ENCODE measurements at places on chromosomes 5 and 9.

GRCh38 chr5:127970081-127970480, 113.5 kb upstream of the SLC12A2 start:
- no peak for DNase-seq

- DNase-seq = no peak
Measured at GRCh38 chr5:98999631-99000030, 70.8 kb upstream of the CHD1 start.

DNA sequence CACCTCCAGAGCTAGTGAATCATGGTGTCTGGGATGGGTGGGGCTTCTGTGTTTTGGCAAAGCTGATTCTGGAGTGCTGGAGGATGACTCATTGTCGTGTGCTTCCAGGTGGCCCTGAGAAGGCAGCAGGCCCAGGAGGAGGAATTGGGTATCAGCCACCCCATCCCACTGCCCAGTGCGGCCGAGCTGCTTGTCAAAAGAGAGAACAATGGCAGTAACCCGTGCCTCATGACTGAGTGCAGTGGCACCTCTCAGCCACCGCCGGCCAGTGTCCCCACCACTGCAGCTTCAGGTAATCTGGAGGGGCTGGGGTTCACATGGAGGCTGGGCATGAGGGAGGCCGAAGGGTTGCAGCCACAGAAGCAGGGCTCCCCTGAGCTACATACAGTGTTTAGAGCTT, 5.4 kb downstream of the DMRT1 start:
- DNase-seq = no peak

- peak; percentile 57 for DNase-seq
Measured at GRCh38 chr9:100111235-100111634, 12.2 kb downstream of the INVS start.

DNA sequence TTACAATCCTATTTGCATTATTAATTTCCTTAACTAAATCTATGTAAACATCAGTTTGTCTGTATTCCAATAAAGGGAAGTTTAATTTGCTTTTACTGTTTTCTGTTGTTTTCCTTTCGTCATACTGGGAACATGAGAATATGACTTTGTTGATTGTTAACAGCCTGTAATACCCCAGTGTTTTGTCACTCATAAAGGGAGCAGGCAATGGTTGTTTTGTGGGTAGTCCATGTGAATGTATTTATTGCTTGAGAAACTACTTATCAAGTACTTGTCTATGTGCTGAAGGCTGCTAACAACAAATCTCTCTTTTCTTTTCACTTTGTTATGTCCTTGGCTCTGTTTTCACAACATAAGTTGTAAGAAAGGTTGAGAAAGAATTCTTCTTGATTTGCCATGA, 1070.2 kb upstream of the ACO1 start:
- DNase-seq = no peak

GRCh38 chr9:82606492-82607382, 456.2 kb downstream of the RASEF start:
- DNase-seq = no peak

GRCh38 chr5:4544049-4544670, 596.0 kb upstream of the ADAMTS16 start:
- DNase-seq = no peak

DNA sequence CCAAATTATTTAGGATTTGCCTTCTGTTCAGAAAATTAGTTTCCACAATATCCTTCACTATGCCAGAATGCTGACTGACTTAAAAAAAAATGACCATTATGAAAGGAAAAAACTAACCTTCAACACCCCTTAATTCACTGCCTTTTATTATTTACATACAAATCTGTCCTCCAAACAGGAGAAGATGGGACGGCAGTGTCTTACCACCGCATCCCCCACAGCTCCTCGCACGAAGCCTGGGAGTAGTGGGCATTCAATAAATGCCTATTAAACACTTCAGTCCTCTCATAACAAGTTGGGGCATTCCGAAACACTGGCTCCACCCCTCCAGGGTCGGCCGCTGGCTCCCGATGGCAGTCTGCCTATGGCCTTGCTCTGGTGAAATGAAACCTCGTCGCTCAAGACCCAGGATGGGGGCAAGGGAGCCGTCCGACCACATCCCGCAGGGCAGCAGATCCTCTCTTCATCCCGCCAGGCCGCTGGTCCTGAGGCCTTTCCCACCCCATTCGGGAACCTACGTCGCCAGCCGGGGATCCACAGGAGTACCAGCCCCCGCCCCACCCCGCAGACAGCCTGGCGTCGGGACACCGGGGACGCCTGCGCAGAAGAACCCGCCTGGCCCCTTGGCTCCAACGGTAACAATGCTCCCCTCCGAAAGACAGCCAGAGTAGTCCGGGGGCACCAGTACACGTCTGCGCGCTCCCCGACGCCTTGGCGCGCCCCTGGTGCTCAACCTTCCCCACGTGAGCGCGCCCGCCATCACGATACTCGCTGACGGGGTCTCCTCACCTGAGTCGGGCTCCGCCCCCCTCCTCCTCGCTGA, 613 bp downstream of the ZBTB5 start:
- peak; percentile 85 for DNase-seq

DNA sequence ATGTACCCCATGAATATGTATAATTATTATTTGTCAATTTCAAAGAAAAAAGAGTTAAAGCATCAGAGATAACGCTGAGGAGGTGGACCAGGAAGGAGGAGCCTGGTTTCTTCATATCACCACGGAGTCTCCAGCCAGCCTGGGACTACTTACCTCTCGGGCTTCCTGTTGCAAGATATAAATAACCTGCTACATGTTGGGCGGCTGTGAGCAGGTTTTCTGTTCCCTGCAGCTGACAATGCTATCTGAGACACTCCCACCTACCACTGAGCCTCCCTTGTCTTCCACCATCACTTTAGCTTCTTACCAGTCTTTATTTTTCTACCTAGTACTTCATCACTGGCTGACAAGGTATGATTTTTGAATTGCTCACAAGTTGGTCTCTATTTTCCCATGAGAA, 102.7 kb upstream of the CPEB4 start:
- no peak for DNase-seq

Measured in C1 segment of cervical spinal cord (tissue), 14 donors.